Hepatocyte (in vitro differentiated cells): ENCODE measurements at places on chromosomes 4 and X. TPM values are rescaled to one million over a fixed set of nuclear protein-coding genes. Genes with fewer than 3 reads are reported as not detected.

GRCh38 chr4:7645956-7646355, 211.2 kb upstream of the PSAPL1 start:
- no peak for DNase-seq

DNA sequence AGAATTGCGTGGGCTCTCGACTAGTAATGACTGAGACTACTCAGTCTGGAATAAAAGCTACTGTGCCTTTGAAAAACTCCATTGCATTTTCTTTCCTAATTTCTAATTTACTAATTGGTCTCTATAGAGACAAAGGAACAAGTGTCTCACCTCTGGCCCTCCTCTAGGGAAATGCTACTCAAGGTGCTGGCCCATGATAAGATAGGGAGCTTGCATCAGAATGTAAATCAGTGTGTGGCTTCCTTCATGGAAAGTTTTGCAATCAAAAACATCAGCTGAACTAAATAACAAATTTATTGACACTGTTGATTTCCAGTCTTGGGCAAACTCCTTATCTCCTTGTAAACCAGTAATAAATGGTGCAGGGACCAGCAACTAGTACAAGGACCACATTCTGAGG, 81.8 kb downstream of the SRPX start:
- no peak for DNase-seq

- DNase-seq, result peak; percentile 78
Observed at GRCh38 chr4:105923497-105924238, 28.4 kb downstream of the NPNT start.

- no peak for DNase-seq
Observed at GRCh38 chrX:27915617-27916016, 65.6 kb downstream of the DCAF8L1 start.

DNA sequence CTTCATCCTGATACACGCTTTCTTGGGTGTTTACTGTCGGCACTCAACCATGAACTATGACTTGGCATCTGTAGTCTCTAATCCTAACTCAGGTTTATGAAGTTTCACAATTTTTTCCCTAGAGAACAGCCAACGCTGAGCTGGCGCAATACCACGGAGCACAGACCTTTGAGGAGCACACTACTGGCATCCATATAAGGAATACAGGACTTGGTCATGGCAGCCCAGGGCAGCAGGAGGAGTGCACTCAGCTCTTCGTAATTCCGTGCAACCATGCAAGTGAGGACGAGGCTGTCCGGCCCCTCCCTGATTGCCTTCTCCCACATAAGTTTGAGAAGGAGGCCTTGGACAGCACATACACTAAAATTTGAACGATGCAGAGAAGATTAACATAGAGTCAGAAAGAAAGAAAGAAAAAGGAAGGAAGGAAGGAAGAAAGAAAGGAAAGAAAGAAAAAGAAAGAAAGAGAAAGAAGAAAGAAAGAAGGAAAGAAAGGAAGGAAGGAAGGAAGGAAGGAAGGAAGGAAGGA, 41.0 kb upstream of the PDLIM5 start:
- peak; percentile 8 for DNase-seq

GRCh38 chrX:103248553-103248952, 6.4 kb downstream of the TCEAL8 start:
- DNase-seq, result no peak

DNA sequence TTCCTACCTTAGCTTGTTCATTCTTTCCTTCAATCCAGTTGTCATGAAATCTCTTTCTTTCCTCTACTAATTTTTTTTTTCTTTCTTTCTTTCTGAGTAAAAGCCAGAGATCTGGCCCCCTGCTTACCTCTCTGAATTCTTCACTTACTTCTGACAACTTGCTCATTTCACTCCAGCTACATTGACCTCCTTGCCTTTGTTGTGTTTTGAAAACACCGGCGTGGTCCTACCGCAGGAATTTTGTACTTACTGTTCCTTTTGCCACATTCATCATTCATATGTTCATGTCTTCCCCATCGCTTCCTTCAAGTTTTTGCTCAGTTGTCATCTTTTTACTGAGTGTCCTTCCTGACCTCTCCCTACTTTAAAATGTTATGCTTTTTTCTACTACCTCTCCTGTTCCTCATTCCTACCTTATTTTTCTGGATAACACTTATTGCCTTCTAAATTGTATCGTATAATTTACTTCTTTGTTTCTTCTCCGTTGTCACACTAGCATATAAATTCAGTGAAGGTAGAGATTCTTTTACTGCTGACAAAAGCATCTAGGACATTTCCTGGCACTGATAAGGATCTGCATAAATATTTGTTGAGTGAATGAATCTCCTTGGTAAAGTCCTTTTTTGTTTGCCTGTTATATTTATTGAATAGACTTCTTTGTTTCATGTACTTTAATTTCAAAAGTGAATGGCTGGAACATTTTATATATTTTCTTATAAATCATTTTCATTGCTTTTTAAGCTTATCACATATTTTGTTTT, 74.4 kb downstream of the NFKB1 start:
- DNase-seq, result no peak

DNA sequence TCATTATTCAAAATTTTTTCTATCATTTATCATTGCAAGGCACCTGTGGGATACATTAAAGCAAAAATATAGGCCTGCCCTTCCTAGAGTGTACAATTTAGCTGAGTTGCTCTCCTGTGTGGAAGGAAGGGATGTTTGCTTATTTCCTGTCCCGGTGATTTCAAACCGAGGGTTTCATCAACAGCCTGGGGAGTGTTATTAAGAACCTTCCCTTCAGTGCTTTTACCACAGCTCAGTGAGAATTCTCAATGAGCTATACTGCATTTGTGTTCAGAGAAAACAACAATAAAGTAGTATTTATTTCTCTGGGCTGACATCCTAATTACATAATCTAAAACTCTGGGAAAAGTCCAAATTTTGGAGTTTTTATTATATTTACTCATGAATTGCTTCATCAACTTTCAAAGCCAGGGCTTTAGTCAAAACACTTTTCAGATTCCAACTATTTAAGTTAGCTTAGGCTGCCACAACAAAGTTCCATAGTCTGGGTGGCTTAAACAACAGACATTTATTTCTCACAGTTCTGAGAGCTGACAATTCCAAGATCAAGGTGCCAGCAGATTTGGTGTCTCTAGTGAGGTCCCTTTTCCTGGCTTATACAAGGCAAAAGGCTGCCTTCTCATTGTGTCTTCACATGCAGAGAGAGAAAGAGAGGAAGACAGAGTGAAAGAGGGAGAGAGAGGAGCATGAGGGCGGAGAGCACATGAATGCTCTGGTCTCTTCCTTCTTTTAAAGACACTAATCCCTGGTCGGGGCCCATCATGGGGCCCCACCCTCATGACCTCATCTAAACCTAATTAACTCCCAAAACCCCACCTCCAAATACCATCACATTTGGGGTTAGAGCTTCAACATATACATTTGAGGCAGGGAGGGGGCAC, 62.6 kb downstream of the MMRN1 start:
- no peak for DNase-seq

DNA sequence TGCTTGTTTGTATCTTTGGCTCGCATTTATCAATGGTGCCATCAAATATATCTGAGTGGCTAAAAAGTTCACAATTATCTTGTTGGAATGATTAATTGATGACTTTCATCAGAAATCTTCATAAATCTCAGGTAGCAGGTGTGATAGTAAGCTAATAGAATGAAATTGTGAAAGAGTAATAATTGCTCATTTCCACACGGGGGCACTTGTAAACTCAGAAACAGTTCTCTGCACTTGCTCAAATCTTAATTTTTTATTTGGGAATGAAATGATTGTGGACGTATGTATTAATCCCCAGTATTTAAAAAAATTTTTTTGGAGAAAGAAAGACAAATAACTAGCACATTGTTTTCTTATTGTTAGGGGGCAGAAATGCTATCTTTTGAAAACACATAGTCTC, 132.8 kb downstream of the DTHD1 start:
- peak; percentile 17 for DNase-seq

DNA sequence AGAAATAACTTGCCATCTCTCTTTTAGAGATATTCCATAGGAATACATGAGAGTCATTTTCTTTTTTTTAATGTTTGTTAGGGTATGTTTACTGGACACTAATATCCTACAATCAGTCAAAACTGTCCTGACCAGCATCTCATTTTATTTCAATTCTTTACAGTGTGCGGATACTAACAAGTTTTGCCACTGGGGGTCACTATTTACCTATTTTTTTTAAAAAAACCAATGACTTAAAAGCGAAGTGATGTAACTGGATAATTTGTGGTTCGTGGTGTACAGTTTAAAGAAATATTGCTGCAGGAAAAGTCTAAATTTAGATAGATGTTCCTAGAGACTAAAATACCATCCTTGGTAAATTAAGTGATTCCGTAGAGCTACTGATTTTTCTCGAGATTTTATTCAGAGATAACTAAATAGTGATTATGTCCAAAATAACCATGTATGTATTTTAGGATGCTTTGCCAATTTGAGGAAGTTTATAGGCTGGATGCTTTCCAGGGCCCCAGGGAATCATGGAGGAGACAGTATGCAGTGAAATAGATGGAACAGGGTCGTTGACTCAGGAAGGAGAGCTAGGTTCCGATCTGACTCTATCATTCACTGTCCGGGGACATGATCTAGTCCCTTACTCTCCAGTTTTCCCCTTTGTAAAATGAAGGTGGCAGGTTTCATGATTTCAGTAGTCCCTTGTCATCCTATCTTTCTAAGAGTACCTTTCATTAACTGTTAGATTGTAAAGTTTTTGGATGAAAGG, 34.0 kb upstream of the GNPDA2 start:
- peak; percentile 67 for DNase-seq

DNA sequence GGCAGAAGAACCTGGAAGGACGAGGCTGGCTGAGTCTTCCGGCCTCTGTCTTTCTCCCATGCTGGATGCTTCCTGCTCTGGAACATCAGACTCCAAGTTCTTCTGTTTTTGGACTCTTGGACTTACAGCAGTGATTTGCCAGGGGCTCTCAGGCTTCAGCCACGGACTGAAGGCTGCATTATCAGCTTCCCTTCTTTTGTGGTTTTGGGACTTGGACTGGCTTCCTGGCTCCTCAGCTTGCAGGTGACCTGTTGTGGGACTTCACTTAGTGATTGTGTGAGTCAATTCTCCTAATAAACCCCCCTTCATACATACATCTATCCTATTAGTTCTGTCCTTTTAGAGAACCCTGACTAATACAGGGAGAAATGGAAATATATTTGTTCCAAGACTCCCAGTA, 265.8 kb downstream of the PCDH18 start:
- no peak for DNase-seq

Gene LGI2
- 0.60 and 3.6 TPM in 2 replicates for total RNA-seq

Gene TRIM75
- 0.17 TPM in 1 of 2 replicates, not detected in the other for total RNA-seq

Gene PDGFC
- 58.7 and 63.3 TPM in 2 replicates for total RNA-seq

GRCh38 chr4:38045289-38045988, 85.2 kb downstream of the PTTG2 start:
- no peak for DNase-seq

Gene MAGEA2B
- total RNA-seq, result not detected in 2 replicates

DNA sequence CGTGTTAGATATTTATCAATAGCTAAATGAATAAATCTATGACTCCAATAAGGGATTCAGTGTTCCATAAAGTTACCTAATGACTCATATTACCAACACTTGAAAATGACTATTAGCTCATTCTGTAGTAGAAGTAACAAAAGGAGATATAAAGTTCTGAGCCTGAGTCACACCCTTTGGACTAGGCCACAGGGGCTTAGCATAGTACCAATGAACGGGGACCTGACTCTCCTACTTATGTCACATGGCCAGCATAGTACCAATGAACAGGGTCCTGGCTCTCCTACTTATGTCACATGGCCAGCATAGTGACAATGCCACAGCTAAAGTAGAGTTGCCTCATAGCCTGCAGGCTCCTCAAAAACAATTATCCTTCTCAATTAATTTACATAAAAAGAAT, 43.7 kb downstream of the MAGEB16 start:
- no peak for DNase-seq

DNA sequence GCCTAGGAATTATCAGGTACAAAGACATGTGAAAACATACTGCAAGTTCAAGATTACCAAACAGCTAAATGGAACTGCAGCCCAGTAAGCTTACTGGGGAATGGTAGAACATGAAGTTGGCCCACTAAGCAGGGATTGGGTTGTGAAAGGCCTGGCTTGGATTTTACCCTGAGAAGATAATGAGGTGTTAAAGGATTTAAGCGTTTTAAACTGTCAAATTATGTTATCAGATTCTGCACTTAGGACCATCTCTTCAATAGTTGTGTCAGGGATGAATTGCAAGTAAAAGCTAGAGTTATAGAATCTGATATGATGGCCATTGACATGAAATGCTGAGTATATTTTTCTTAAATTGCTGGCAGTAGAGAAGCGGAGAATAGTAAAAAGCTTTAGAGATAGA, 225.7 kb downstream of the GRID2 start:
- DNase-seq, result no peak

DNA sequence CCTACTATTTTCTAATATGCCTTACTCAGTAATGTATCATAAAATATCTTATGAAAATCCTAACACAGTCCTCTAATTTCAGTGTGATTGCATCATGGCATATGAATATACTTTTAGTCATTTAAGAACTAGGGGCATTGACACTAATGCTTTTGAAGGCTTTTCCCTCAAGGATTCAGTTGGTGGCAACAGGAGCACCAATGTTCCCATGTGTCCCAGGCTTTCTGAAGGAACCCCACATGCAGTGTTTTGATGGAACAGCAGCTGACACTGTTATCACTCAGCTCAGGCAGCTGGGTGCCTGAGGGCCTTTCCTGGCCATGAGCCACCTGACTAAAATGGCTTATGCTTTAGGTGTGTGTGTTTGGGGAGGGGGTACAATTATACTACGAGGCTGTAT, 348.3 kb downstream of the ARHGAP24 start:
- no peak for DNase-seq

Gene SLITRK4
- total RNA-seq, result 15.2 and 17.0 TPM in 2 replicates

- no peak for DNase-seq
Observed at GRCh38 chrX:45751156-45751555, 550.5 kb upstream of the DIPK2B start.

Gene COX7B2
- not detected in 2 replicates for total RNA-seq
